ENCODE measurements at places on chromosomes 1 and 21.

GRCh38 chr21:46414965-46415275 lies 43.8 kb upstream of the DIP2A start:
- no peak for ATAC-seq

DNA sequence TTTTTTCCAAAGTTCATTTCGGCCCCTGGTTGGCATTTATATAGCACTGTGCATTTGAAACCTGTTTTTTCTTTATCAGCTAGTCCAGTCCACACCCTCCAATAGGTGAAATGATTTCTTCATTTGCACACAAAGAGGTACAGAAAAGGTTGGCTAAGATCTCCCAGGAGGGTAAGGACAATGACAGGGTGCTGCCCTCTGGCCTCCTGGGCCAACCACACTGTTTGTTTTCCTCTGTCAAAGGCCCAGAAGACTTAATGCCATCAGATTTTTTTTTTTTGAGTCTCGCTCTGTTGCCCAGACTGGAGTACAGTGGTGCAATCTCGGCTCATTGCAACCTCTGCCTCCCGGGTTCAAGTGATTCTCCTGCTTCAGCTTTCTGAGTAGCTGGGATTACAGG lies 70.1 kb upstream of the EFHD2 start:
- no peak for ATAC-seq

- no peak for ATAC-seq
Observed at GRCh38 chr1:233180641-233181364, 114.7 kb downstream of the PCNX2 start.

DNA sequence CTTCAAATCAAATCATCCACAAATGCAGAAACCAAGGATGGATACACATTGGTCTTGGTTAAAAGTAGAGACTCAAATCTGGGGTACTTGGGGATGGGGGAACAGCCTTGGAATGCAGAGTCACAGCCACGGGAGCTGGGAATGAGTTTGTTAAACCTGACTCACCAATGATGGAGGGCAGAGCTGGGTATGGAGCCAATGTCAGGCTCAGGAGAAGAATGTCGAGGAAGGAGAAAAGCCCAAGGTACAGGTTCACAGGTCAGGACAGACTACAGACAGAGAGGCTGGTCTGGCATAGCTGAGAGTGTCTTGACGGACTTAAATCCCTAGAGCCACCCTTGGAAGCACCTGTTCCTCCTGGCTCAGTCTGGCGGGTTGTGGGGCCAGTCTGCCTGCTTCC lies 237.6 kb downstream of the NTNG1 start:
- ATAC-seq, result no peak

All from SK-N-SH treated with all-trans-retinoic acid at 6 μM for 48 hours (cell line).